Activated CD4-positive, alpha-beta T cell treated with anti-CD3 and anti-CD28 coated beads, Interleukin-2, amount 10 ng/mL, durations not matched to agents 7 days and 5 days (primary cell): ENCODE measurements at places on chromosomes 7 and 10. TPM values are rescaled to one million over a fixed set of nuclear protein-coding genes. Genes with fewer than 3 reads are reported as not detected.

GRCh38 chr10:122176232-122177213 lies 94.6 kb upstream of the BTBD16 start:
- no peak for DNase-seq

- no peak for DNase-seq
Measured at GRCh38 chr7:35752742-35753141, 48.1 kb upstream of the SEPTIN7 start.

GRCh38 chr10:35611750-35612149 lies 6.6 kb downstream of the GJD4 start:
- no peak for DNase-seq

GRCh38 chr7:12102126-12102525 lies 109.0 kb upstream of the TMEM106B start:
- no peak for DNase-seq

DNA sequence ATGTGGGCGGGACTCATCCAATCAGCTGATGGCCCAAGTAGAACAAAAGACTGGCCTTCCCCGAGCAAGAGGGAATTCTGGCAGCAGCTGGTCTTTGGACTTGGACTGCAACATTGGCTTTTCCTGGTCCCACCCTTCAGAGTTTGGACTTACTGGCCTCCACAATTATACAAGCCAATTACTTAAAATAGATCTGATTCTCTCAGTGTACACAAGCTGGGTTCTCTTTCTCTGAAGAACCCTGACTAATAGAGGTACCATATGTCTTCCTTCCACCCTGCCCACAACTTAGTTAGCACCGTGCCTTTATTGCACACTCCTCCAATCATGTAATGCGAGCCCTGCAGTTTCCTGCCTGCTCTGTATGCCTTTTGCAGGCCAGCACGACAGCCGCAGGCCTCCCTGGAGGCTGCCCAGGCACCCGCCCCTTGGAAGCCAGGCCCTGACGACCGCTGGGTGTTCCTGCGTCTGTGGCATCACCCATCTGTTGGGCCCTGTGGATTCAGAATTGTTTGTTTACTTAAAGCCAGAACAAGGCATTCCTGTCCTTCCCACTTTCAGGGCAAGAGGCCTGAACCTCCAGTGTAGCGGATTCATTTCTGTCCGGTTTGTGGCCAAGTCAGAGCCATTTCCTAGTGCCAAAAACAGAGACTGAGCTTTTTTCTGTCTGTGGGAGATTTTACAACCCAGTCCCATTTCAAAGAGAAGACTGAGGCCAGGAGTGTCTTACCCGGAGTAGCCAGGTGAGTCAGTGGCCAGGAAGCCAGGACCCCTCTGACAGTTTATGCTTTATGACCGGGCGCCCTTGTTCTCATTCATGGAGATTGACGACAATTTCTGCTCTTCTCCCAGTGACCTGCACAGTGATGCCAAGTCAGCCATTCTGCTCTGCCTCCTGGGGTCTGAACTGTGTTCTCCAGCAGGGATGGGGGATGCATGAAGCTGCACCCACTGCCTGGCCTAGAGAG lies 968 bp upstream of the INMT start:
- DNase-seq, result no peak

- DNase-seq, result no peak
Measured at GRCh38 chr10:118689070-118689858, 65.5 kb downstream of the CACUL1 start.

GRCh38 chr7:77858278-77858677 lies 59.7 kb downstream of the PHTF2 start:
- no peak for DNase-seq

DNA sequence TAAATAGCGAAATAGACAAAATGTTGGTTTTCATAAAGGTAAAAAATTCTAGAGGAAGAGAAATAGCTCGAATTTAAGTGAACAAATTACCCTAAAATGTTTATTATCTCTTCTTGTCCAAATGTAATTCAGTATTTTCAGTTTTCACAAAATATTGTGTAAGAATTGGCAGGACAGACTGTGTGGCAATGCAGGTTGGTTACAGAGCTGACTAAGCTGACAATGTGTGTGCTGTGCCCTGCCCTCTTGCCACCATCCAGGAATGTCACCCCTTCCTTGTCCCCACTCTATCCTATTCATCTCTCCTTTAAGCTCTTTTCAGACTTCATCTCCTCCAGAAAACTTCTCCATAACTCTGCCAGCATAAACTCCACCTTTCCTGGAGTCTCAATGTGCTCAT lies 46.1 kb downstream of the COL28A1 start:
- DNase-seq, result no peak

DNA sequence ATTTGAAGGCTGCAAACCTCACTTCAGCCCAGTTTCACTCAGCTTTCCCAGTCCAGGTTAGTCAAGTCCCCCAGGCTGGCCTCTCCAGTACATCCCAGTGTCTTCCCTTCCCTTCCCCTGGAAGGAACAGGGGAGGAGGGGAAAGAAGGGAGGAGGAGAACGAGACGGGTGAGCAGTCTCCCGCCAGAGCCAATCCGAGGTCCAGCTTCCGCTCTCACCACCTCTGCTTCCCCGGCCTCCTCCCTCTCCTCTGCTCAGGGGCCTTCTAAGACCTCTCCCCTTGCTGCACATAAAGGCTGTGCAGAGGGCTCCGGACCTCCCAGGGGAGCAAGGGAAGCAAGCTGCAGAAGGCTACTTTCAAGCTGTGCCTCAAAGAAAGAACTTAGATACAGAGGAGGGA lies 4.1 kb downstream of the ATG9B start:
- DNase-seq, result no peak

DNA sequence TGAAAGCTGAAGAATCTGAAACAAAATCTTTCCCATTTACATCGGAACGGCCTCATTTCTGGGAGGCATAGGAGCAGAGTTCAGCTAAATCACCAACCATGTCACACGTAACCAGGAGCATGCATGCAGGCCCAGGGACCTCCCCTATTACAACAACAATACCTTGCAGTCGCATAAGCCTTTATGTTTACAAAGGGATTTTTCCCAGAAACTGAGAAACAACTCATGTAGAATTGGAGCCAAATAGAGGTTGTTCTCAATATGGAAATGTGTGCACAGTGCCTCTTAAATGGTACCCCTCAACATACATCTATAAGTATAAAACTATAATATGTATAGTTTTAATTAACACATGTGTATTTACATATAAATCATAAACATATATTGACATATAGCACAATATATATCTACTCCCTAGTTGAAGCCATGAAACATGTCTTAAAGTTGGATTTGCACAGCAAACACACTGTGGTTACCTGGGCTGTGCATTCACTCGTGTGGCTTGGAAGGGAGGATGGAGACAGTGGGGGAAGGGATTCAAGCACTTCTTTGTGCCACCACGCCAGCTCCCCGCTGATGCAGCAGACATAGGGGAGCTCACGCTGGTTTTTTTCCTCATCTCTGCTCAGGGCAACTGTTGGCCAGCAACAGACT lies 35.0 kb upstream of the DGKI start:
- DNase-seq, result no peak

DNA sequence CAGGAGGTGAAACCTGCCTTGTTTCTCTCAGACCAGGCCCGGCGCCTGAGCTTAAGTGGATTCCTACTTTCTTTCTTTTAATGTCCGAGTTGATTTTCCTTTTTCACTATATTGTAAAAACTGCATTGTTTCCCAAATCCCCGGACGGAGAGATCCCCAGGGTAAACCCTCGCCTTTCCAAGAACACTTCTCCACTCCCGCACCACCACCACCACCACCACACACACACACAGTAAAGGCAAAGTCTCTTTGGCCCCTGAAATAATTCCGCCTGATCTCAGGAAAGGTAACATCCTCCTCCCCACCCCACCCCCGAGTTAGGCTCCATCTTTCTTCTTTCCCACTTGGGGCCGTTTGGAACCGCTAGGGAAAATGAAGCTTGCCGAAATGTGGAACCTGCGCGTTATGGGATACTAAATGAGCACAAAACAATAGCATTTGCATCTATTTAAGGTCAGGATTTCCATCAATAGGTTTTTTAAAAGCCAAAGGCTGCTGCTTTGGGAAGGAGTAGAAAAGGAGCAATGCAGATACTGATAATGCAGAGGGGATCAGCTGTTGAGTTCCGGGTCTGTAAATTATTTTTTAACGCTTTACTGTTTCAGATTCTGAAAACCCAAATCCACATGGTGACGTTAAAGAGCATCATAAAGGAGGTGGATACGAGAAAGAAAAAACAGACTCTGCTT lies 2.5 kb downstream of the HPSE2 start:
- no peak for DNase-seq

- no peak for DNase-seq
Measured at GRCh38 chr7:116495736-116496135, 3.8 kb upstream of the CAV2 start.

The HPS1 gene
- total RNA-seq, result 102 TPM

The FZD8 gene
- 0.15 TPM for total RNA-seq

The PTPN20 gene
- total RNA-seq, result 0.85 TPM

The MMD2 gene
- not detected for total RNA-seq

The KIAA1549 gene
- 0.12 TPM for total RNA-seq

The TACC2 gene
- not detected for total RNA-seq

The CH25H gene
- total RNA-seq, result not detected
